Right renal cortex interstitium (tissue), 3 donors: ENCODE measurements at places on chromosomes 2 and 18.

GRCh38 chr2:206881708-206882410 is 57.5 kb upstream of the CPO start:
- no peak for DNase-seq

GRCh38 chr2:38535744-38536506 is 66.8 kb downstream of the HNRNPLL start:
- DNase-seq: no peak

DNA sequence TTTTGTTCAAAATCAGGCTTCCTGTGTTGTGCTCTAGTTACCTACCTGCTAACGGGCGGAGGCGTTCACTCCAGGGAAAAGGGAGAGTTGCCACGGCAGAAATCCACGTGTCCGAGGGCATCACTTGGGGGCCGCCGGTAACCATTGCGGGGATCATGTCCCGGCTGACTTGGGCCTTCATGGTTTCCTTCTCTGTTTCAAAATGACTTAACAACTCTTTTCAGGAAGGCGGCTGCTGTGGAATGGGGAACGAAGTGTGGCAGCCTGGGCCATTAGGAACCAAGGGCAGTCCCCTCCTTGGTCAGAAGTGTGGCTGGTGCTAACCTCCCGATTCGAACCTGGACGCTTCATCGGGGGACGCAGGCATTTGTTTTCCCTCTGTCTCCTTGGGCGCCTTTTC is 56.8 kb downstream of the INPP5D start:
- DNase-seq: no peak

DNA sequence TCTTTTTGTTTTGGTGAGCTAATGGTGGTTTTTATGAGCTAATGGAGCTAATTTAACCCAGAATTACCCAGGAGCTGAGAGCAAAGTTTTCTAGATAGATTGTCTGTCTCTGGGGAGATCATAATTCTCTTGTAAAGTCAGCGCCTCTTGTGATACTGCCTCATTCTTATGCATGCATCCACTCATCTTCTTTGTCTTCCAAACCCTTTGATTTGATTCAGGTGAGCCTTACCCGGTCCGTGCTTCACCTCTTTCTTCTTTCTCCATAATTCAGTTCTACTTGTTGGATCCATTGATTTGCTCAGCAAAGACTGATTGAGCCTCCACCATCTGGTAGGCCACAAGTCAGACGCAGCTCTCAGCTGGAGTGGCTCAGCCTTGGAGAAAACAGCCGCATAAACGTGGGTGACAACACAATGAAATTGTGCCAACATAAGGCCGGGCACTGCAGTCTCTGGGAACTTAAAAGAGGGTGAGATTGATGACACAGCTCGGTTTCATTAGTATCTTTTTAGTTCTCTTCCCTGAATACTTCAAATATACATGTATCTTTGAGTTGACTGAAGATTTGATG is 158.5 kb upstream of the SH3BP4 start:
- no peak for DNase-seq

DNA sequence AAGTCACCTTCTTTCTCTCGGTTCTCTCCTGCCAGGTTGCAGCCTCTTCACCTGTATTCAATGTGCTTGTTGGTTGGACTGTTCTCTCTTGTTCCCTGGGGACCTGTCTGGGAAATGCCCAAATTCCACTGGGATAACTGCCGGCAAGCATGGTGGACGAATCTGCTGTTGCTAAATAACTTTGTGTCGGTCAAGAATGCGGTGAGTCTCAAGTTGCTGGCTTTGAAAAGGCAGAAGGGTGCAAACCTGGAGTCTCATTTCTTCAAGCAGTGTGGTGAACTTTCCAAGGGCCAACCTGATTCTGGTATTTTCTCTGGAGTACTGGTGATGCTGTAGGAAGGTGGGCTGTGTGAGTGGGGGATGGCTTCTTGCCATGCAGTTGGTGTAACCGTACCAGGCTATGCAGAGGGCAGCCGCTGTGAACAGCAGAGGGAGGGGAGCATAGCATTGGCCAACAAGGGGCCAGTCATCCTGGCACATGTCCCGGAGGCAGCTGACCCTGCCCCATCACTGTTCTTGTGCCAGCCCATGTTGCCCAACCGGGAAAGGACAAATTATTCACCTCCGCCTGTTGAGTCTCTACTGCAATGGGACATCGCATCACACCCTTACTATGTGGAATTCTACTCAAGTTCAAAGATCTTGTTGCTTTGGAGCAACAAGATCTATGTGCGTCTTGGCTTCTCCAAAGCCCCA is 88.1 kb upstream of the SEC11C start:
- no peak for DNase-seq
